ENCODE measurements at places on chromosomes 7 and 10.

- DNase-seq = no peak
These were observed 98.3 kb downstream of the CHST15 start for GRCh38 chr10:123995082-123995460.

DNA sequence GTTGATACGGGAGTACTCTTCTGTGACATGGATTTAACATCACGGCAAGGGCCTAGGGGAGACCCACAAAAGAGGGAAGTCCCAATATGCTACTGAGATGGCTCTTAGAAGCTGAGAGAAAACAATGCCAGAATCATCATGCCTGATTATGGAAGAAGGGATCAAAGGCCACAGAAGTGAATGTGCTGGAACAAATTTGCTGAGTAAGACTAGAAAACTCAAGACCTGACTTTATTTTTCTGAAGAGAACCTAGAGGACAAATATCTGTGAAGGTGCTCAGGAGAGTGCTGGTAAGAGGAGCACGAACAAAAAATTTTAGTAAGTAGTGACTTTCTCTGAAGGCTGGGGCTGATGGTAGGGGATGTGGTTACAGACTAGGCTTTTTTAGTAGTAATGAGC lies 277.0 kb downstream of the ZEB1 start:
- DNase-seq = no peak

DNA sequence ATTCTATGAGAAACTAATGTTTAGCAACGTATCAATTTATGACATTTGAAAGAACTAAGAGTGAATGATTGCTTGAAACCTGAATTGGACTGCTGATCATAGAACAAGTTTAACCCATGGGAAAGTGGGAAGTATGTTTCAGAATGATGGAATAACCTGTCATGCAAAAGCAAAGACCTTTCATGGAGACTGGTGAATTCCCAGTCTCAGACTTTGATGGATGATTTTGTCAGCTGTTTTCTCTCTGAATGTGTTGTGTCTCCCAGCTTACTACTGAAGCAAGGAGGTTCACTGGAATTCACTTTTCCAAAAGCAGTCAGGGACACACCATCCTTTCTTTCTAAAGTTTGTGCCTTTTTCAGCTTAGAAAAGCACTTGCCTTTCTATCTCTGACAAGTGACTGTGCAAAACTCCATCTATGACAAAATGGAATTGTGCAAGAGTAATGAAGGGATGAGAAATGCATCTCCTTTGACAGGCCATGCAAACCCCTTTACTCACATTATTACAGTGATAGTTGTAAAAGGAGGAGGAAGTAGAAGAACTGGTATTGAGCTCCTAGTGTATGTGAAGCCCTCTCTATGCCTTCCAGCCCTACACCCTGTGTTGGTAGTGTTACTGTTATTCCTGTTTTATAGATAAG lies 176.1 kb downstream of the PRKG1 start:
- no peak for DNase-seq

GRCh38 chr10:96703358-96703757 lies 17.0 kb downstream of the PIK3AP1 start:
- DNase-seq = no peak

- DNase-seq = peak; percentile 65
These were observed at the start of gene TMEM184A for GRCh38 chr7:1555813-1556543. Gene TMEM184A (minus strand): TSS chr7:1556205. CDS start chr7:1555484, 721 bp downstream.

- DNase-seq = no peak
These were observed 97.7 kb upstream of the PARD3 start for GRCh38 chr10:34912771-34913170.

GRCh38 chr10:42934351-42934811 lies 142.5 kb upstream of the RET start:
- DNase-seq = no peak

DNA sequence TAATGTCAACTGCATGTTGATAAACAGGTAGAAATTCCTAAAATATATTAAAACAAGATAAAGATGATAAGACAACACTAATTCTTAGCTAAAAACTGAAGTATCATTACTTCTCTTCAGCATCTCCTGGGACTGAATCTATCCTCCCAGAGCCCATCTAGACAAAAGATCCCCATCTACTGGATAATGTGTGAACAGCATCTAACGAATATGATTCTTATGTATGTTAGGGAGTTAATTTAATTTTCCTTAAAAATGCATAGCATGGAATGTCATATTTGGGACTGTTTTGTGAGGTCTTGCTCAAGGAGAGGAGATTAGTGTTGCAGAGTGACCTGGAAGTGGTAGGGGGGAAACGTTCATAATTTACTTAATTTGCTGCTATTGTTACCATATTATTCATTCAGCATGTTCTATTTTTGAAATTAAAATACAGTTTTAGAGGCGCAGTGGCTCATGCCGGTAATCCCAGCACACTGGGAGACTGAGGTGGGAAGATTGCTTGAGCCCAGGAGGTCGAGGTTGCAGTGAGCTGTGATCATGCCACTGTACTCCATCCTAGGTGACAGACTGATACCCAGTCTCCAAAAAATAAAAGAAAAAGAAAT lies 305.1 kb upstream of the CSTF2T start:
- peak; percentile 27 for DNase-seq

GRCh38 chr7:142445019-142445686 lies 187.3 kb upstream of the PRSS58 start:
- no peak for DNase-seq

DNA sequence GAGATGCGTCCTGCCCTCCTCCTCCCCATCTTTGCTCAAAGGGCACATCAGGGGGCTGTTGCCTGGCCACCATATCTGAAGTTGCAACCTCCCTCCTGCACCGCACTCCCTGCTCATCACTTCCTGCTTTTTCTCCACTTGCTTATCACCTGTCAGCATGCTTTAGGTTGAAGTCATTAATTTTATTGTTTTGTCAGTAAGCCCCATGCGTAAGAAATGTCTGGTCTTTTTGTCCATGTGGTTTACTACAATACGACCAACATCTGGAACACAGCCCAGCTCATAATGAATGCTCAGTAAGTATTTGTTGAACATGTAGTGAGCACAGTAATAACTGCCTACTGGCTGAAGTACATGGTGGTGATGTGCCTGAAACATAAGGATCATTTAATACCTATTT lies 71.6 kb upstream of the GJD4 start:
- DNase-seq = no peak

DNA sequence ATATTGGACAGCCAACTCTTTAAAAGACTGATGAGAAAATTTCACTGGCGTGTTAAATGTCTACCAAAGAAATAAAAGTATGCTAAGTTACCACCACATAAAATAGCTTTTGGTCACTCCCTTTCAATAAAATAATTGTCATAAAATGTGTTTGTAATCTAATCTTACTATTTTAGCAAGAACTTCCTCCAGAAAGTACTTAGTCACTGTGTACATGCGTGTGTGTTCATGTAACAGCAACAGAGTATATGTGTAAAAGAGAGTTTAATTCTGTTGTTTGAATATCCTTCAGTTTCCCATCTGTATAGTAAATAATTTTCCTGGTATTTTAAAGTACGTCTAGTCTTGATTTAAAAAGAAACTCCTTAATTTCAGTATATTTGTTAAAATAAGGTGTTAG lies 35.0 kb upstream of the WASL start:
- DNase-seq = no peak

DNA sequence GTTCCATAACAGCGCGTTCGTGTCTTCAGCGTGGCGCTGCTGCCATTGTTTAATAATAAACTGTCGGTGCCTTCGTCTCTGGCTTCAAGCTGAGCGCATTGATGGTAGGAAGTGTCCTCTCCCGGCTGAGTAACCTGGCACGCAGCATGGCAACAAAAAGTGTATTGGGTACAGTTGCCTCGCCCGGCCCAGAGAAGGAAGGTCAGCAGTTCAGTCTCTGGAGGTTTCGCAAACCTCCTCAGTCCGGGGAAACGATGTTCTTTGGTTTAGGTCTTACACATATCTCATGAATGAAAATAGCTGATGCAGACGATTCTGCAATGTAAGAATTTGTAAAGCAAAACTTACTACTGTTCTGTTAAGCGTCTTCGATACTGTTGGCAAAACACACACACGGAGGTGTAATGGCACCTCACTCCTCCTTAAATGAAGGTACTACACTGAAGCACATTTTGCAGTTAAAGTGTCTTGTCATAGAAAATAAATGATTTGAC lies 739 bp upstream of the CCDC186 start:
- DNase-seq = peak; percentile 61

GRCh38 chr10:84008878-84009277 lies 130.4 kb upstream of the GHITM start:
- DNase-seq = no peak

- DNase-seq = no peak
These were observed 169.5 kb upstream of the FRMD4A start for GRCh38 chr10:14500172-14500765.

- no peak for DNase-seq
These were observed 43.4 kb downstream of the HIPK2 start for GRCh38 chr7:139734395-139734794.

DNA sequence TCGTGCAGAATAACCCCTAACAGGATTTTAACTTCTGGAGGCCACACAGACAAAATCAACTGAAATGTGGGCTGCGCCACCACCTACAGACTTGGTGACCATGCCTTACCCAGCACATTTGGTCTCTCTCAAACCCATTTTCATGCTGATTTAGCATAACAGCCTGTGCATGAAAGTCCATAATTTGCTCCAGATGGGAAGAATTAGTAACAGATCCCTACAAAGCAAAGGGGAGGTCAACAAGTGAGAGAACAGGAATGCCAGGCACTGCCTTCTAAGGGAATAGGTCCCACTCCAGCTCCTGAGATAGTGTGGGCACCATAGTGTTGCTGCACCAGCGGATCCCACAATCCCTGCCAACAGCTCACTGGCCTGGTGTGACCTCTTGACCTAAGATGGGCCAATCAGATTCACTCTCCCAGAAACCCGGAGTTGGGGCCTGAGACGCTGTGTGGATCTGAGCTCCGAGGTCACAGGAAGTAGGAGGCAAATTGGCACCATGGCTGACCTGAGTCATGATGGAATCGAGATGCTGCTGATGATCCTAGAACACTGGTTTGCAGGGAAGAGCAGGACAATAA lies 32.4 kb downstream of the SLIT1 start:
- no peak for DNase-seq

DNA sequence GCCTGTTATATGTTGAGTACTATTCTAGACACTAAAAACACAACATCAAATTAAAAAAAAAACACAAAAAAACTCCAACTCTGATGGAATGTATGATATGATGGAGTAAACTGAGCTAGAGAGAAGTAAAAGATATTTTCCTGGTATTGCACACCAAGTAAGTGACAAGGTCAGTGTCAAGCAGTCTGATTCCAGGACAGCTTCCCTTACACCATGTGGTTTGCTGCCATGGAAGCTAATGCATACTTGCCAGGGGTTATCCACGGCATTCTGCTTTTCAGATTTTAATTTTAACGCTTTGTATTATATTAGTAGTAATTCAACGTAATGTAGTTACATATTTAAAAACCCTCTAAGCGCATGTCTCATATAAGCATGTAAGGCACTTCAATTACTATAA lies 48.4 kb downstream of the CACNA2D1 start:
- no peak for DNase-seq

- DNase-seq = no peak
These were observed 42.6 kb downstream of the RSBN1L start for GRCh38 chr7:77738871-77739270.

GRCh38 chr10:130364631-130365411 lies 228.6 kb downstream of the GLRX3 start:
- no peak for DNase-seq

- no peak for DNase-seq
These were observed 64.9 kb downstream of the STEAP1B start for GRCh38 chr7:22435105-22435504.

GRCh38 chr10:21895932-21896331 lies 107.6 kb downstream of the DNAJC1 start:
- no peak for DNase-seq

DNA sequence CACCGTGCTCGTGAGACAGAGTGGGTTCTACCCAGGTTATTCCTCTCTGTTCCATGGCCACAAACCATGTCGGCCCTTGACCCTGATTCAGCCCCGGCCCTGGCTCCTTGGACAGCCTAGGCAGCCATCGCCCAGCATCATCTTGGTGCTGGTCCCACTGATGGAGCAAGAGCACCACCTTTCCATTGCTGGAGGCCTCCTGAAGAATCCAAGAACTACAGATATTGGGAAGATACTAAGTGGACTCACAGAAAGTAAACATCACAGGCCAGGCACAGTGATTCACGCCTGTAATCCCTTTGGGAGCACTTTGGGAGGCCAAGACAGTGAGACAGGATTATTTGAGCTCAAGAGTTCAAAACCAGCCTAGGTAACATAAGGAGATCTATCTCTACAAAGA lies 125.1 kb downstream of the NT5C2 start:
- DNase-seq = no peak

GRCh38 chr7:43591558-43592180 lies 8.8 kb downstream of the STK17A start:
- no peak for DNase-seq

GRCh38 chr7:131689662-131690234 lies 133.3 kb upstream of the PODXL start:
- no peak for DNase-seq

- DNase-seq = no peak
These were observed 284.2 kb downstream of the PRPF18 start for GRCh38 chr10:13871011-13871410.

Measured in cerebellar cortex (tissue), 1 donor.